ENCODE measurements at places on chromosomes 6 and 20.

- DNase-seq = no peak
These were observed 5.1 kb downstream of the MTRES1 start for GRCh38 chr6:107033126-107033525.

- no peak for DNase-seq
These were observed 50.1 kb downstream of the CEP43 start for GRCh38 chr6:167049275-167049674.

DNA sequence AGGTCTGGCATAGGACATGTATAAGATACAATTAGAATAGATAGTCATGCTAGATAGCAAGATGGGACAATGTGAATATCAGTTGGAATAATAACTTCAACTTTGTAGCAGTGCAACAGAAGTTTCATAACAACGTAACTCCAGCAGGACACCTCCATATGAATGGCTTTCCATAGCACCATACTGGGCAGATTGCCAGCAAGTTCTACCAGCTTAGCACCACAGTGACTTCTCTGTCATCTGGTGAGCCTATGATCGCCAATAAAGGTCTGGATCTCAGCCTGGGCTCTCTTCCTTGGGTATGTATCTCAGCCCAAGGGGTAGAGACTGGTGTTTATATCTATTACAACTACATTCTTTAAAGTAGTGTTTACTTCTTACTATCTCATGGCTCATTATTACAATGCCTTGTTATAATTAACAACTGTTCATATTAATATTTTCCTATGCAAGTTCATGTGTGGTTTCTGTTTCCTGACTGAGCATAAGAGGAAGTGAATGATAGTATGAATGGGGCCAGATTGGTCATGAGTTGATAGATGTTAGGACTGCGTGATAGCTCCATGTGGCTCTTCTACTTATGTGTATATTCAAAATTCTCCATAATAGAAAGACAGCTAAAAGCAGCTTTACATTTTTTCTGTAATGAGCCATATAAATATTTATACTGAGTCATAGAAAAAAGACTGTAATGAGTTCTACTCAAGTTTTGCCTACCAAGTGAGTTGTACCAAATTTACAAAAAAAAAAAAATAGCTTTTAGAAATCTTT is 22.9 kb downstream of the HTR1B start:
- DNase-seq = no peak

DNA sequence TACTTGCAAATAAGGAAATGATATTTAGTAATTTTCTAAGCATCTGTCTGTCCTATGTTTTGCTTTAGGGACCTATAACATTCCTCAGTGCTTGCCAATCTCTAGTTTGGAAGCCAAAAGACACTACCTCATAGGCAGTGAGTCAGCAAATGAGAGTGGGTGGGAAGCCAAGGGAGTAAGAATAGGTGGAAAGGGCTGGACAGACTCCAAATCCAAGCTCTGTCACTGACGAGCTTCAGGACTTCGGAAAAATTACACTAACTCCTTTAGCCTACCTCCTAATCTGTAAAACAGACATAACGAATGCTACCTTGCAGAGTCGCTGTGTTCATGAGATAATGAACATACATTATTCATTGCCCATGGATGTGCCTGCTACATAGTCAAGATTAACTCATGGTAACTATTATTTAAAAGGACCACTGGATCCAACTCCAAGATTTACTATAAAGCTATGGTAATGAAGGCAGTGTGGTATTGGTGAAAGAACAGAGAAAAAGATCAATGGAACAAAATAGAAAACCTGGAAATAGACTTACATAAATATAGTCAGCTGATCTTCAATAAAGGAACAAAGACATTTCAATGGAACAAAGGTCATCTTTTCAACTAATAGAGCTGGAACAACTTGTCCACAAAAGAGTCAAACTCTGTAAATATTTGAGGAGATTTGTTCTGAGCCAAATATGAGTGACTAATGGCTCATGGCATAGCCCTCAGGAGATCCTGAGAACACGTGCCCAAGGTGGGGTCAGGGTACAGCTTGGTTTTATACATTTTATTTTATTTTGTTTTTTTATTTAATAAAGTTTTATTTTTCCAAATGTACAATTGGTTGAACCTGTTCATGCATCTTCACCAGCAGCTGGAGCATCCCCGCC is 64.1 kb downstream of the FAM50B start:
- DNase-seq = peak; percentile 71

- DNase-seq = no peak
These were observed 470.2 kb upstream of the BTBD3 start for GRCh38 chr20:11447371-11448100.

DNA sequence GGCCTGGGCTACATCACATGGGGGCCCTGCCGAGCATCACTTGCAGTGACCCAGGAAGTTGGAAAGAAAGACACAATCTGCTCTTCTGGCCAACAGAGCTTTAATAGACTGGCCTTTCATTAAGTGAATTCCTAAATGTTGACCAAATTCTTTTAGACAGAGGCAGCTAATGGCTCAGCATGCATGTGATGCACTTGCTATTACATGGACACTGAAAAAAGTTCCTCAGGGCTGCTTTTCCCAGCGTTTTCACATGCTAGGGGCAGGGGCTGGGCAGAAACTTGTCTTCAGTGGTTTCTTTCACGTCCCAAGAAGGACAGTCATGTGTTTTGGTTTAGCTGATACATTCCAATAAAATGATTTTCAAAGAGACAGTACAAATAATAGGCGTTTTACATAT is 651.0 kb upstream of the SLC35B3 start:
- DNase-seq = no peak

- no peak for DNase-seq
These were observed 67.7 kb upstream of the SPTLC3 start for GRCh38 chr20:12941025-12941424.

DNA sequence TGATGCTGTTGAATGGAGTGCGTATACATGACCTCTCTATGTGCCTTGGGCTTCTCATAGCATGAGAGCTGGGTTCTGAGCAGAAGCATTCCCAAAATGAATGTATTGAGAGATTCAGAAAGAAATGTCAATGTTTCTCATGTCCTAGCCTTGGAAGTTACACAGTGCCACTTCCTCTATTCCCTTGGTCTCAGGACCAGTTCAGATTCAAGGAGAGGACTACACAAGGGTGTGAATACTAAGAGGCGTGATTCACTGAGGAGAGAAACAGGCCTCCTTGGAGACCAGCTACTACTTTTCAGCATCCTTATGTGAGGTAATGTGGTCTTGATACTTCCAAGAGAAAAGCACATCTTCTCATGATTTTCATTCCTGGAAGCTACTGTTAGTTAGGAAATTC is 10.4 kb downstream of the PPARD start:
- DNase-seq = no peak

DNA sequence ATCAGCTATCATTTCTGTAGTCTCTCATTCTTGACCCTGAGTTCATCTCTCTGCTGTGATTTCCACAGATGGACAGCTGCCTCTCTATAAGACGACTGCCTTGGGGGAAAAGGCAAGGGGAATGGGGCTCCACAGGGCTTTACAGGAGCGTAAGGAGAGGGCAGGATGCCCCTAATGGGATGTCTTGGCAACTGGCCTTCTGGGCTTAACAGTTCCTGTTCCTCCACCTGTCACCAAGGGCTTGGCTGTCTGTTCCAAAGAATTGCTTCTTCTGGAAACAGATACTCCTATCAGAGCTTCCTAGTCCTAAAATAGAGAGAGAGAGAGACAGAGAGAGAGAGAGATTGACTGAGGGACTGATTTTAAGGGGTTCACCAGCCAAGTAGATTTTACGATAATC is 181.9 kb downstream of the TMEM200A start:
- DNase-seq = no peak

GRCh38 chr6:6317825-6318733 is 2.4 kb downstream of the F13A1 start:
- DNase-seq = no peak

- DNase-seq = no peak
These were observed 19.5 kb downstream of the NHLRC1 start for GRCh38 chr6:18102783-18103509.
